ENCODE measurements at places on chromosomes 4 and X.
A peak's percentile ranks its signal among the peaks of the same experiment; 100 is the strongest.

- no peak for DNase-seq
Observed at GRCh38 chrX:34624416-34624815, 32.7 kb downstream of the TMEM47 start.

DNA sequence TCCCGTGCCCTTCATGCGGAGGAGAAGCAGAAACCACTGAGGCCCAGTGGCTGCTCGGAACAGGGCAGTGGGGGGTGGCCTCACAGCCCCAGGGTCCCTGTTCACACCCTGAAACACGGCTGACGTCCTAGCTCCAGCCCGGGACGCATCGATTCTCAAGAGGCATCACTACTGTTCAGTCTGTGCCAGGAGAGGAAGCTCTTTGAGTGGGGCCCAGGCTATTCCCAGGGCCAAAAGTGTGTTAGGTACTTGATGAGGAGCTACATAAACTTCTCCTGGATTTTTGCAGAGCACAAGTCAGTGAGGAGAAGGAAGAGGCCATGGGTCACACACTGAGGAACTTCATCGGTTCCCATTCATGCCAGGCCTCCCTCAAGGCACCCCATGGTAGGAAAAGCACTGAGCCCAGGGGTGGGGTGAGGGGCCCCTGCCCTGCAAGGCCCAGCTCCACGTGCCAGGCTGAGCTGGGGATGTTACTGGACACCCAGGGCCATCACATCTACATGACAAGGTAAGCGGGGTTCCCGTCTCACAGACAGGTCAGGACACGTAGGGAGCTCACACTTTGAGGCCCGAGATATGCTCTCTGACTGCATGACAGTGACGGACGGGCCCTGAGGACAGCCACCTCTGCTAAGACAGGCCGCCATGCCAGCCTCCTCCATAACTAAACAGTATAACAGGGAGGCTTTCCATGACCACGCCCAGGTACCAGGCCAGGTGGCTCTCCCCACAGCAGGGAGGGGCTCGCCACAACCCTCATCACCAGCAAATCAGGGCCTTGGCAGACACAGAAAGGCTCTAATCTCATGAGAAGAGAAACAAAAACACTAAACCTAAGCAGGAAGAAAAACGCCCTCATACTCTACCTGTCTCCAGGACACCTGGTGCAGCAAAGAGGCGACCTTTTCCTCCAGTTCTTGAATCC is 12.4 kb downstream of the TNIP2 start:
- DNase-seq, result no peak

DNA sequence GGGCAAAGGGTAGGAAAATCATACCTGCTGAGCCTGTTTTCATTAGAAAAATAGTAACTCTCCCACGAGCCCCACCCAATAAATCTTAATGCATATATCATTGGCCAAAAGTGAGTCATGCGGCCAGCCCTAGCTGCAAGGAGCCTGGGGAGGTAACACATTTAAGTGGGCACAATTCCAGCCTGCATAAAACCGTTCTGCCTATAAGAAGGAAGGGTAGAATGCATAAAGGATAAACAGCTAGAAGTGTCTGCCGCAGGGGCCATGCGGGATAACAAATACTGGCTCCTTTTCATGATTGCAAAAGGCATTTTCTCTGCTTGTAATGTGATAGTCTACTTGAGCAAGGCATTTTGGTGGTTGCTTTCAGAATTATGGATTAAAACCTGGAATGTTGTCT is 37.1 kb downstream of the EFHC2 start:
- DNase-seq, result peak; percentile 95

GRCh38 chr4:155943605-155944291 is 9.9 kb downstream of the CTSO start:
- no peak for DNase-seq

DNA sequence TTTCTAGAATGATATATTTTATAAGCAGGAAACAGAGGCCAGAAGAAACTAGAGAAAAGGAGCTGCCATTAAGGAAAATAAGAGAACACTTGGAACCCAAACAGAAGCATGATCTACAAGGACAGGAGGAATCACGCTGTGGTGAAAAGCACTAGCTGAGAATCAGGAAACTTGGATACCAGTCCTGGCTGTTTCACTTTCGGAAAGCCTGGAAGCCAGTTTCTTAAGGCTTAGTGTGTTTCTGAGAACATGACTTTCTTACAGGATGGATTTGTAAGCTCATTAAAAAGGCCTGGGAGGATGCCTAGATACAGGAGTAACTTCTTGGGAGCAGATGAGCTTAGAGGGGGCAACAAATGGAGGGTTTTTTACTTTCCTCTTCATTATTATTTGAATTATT is 36.9 kb downstream of the TLL1 start:
- DNase-seq, result no peak

- DNase-seq, result no peak
Observed at GRCh38 chr4:42673082-42673425, 16.1 kb upstream of the ATP8A1 start.

DNA sequence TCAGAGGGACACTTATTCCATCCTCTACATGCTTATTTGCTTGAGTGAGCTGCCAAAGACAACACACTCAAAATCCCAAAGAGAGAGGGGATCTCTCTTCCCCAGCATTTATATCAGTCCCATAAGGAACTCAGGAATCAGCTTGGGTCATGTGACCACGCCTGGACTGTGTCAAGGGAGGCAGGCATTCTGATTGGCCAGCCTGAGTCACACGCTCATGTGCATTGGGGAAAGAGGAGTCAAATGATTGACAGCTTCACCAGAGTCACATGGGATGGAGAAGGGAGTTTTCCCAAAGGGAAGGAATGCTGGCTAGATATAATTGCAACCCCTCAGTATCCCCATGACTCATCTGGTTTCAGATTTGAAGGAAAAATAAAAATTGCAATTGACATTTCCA is 49.0 kb downstream of the RWDD4 start:
- no peak for DNase-seq

- DNase-seq, result peak; percentile 12
Observed at GRCh38 chr4:61783050-61783449, 582.9 kb downstream of the ADGRL3 start.

GRCh38 chrX:24479924-24480323 is 14.8 kb downstream of the PDK3 start:
- DNase-seq, result peak; percentile 4

DNA sequence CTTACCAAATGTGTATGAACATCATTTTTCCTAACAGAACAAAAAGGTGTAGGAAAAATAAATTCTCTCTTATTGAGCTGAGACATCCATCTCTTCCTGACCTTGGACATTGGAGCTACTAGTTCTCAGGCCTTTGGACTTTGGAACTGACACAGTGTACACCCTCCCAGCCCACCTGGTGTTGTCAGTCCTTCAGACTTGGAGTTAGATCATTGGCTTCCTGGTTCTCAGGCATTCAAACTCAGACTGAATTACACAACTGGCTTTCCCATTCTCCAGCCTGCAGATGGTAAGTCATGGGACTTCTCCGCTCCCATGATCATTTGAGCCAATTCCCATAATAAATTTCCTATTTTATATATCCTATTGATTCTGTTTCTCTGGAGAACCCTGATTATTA is 84.8 kb upstream of the EDNRA start:
- DNase-seq, result no peak

- no peak for DNase-seq
Observed at GRCh38 chrX:12206413-12206812, 68.1 kb downstream of the FRMPD4 start.

GRCh38 chrX:73563738-73564068 is 706 bp downstream of the CHIC1 start:
- no peak for DNase-seq

- DNase-seq, result no peak
Observed at GRCh38 chr4:185825737-185826136, 13.7 kb upstream of the SORBS2 start.

DNA sequence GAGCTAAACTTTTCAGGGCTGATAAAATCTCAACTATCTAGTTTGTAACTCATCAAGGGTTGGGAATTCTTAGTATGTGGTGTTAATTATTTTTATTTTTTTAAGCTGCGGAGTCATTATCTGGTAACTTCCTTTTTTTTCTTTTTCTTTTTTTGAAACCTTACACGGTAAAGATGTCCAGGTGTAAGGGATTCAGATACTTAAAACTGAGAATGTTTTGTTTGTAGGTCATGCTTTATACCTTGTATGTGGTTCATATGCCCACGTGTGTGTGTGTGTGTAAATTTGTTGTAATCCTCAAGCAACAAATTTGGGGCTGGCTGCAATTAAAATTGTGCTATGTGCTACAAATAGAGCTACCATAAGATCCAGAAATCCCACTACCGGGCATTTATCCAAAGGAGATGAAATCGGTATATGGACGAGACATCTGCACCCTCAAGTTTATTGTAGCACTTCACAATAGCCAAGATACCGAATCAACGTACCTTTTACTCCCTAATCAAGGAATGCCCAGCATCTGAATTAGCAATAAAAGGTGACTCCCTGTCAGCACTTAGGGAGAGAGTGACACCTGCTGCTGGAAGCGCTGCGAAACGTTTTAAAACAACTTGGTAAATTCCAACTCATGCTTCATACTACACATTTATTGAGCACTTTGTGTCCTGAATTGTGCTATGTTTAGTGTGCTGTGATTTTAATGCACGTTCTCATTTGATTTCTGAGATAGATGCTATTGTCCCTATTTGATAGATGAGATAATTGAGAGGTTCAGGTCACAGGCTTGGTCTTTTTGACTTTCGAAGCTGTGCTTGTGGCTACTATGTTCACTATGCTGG is 16.1 kb downstream of the MSMO1 start:
- DNase-seq, result peak; percentile 53

- peak; percentile 3 for DNase-seq
Observed at GRCh38 chr4:142567199-142567598, 278.9 kb downstream of the INPP4B start.

DNA sequence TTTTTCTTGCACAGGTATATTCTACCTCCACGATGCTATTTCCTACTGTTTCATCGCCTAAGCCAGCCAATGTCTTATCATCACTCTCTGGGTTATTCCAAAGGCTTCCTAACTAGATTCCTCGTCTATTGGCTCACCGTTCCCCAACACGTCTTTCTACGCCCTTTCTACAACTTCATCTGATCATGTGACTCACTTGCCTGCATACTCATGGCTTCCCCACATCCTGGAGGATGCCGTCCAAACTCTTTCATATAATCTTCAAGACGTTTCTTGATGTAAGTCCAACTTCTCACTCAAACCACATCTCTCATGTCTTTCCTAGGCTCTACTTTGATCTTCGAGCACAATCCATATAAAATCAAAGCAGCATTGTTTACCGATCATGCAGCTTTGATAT is 322.0 kb upstream of the PPARGC1A start:
- no peak for DNase-seq

- no peak for DNase-seq
Observed at GRCh38 chrX:2330910-2331309, 169.9 kb downstream of the DHRSX start.

GRCh38 chr4:7649741-7650531 is 215.2 kb upstream of the PSAPL1 start:
- DNase-seq, result no peak

GRCh38 chr4:88070031-88070430 is 62.6 kb downstream of the PKD2 start:
- no peak for DNase-seq

GRCh38 chr4:121597346-121597934 is 99.3 kb downstream of the ANXA5 start:
- no peak for DNase-seq

GRCh38 chr4:25002681-25003080 is 28.1 kb downstream of the LGI2 start:
- no peak for DNase-seq

Measured in NCI-H69 (cell line).